ENCODE measurements at places on chromosomes 1 and 21.

DNA sequence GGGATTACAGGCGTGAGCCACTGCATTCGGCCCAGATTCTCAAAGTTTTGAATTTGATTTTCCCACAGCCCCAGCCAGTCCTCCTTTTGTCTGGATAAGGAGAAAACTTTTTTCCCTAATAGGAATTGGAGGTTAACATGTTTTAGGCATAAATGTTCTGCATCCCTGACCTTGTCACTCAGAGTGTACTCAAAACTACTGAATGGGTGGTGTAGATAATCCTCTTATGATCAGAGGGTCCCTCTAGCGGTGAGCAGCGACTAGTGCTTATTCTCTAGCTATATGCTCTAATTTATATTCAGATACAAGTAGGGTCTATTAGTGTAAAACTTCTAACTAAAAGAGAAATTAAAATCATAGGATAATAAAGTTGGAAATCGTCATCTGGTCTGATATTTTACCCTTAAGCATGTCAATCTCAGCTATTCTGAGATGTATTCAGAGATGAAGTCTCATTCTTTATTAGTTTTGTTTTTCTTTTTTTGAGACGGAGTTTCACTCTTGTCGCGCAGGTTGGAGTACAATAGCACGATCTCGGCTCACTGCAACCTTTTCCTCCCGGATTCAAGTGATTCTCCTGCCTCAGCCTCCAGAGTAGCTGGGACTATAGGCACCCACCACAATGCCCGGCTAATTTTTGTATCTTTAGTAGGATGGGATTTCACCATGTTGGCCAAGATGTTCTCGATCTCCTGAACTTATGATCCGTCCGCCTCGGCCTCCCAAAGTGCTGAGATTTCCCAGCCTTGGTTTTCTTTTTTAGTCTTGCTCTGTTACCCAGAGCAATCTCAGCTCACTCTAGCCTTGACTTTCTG, 2.7 kb upstream of the PSMD4 start:
- peak; percentile 83 for DNase-seq

DNA sequence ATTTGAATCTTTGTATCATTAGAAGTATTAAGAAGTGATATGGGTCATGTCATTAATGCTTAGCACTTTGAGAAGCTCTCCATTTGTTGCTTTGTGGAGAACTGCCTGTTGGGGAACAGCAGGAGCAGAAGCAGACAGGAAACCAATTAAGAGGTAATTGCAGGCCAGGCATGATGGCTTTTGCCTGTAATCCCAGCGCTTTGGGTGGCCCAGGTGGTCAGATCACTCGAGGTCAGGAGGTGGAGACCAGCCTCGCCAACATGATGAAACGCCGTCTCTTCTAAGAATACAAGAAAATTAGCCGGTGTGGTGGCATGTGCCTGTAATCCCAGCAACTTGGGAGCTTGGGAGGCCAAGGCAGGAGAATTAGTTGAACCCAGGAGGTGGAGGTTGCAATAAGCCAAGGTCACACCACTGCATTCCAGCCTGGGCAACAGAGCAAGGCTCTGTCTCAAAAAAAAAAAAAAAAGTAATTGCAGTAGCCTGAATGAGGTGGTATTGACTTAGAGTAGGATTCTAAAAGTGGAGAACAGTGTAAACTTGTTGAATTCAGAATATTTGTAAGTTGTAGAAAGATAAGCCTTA, 57.8 kb upstream of the FASLG start:
- DNase-seq, result no peak

- DNase-seq, result no peak
Measured at GRCh38 chr1:228206582-228207351, 1.1 kb upstream of the OBSCN start.

DNA sequence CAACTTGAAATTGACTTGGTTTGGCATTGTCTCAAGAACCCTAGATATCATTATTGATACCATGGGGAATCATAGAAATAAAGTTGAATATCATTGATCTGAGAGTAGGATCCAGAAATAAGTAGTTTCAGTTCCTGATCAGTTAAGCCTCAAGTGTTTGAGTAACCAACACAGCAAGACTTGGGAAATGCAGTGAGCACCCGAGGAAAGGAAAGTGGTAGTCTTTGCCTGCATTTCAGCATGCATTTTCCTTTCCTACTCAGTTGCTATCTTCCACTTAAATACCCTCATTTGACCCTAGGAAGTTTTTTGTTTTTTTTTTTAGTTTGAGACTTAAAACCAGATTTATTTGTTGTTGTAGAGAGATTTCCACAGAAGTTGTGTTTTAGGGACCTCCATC, 18.9 kb downstream of the CLEC20A start:
- DNase-seq, result no peak

DNA sequence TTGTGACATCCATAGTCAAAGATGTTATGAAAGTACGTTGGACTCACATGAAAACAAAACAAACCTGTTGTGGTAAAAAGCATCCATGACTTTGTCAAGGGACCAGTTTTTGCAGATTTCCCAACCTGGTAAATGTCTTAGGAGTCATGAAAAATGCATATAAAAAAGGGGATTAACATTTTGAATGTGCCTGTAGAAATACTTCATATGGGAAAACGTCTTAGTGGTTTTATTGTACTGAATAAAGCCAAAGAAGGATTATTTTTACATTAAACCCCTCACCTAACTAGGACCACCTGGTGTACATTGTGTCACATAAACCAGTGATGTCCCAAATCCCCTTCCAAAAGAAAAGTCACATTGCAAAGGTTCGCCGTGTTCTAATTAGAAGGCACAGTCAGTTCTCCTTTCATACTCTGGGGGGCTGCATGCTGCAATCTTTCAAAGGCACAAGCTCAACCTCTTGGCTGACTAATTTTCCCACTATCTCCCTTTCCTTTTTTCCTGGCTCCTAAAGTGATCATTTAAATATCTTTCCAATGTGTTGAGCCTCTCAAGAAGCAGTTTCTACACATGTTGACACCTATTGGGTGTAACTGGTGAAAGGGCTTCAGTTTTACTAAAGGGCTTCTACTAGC, 119.8 kb upstream of the SPAG17 start:
- DNase-seq, result peak; percentile 63

- DNase-seq, result peak; percentile 76
Measured at GRCh38 chr1:5991381-5992025, 722 bp downstream of the NPHP4 start.

DNA sequence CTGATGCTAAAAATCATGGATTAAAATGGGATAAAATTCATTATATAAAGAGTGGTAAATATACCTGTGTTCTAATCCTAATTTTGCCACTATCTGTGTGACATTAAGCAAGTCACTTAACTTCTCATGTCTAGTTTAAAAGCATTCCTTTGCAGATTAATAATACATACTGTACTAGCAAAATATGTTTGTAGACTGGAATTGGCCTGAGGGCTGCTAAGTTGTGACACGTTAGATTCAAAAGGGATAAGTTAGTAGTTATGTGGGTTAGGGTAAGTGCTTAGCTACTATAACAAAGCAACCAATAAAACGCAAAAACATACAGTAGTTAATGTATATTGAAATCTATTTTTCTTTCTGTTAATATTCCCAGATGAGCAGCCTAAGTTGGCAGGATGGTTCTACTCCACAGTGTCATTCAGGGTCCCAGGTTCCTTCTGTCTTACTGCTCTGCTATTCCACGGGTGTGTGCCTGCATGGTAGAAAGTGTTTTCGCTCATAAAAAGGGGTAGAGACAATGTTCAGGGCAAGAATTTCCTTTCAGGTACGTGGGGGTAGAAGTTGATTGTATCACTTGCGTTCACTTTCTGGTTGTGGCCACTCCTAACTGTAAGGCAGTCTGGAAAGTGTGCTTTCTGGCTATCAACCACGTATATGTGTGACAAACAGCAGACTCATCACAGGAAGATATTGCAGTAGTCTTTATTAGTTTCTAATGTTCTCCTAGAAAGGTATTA, 239.8 kb downstream of the NFIA start:
- no peak for DNase-seq

- no peak for DNase-seq
Measured at GRCh38 chr1:206812471-206812870, 40.2 kb upstream of the IL10 start.

DNA sequence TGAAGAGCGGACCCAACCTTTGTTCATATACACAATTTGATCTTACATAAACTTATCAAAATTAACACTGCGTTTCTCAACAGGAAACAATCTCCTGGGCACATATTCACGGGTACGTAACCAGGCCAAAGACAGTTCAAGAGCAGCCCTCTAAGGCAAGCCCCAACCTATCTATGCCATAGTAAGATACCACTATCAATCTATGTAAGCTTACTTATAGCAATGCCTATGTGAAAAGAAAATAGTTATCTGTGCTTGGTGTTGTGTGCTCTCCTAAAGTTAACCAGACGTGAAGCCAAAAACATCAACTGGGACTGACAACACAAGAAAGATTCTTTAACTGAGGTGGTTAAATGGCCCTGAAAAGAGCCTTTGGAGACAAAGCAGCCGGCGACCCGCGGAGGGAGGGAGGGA, 49.4 kb upstream of the BOLA1 start:
- no peak for DNase-seq

DNA sequence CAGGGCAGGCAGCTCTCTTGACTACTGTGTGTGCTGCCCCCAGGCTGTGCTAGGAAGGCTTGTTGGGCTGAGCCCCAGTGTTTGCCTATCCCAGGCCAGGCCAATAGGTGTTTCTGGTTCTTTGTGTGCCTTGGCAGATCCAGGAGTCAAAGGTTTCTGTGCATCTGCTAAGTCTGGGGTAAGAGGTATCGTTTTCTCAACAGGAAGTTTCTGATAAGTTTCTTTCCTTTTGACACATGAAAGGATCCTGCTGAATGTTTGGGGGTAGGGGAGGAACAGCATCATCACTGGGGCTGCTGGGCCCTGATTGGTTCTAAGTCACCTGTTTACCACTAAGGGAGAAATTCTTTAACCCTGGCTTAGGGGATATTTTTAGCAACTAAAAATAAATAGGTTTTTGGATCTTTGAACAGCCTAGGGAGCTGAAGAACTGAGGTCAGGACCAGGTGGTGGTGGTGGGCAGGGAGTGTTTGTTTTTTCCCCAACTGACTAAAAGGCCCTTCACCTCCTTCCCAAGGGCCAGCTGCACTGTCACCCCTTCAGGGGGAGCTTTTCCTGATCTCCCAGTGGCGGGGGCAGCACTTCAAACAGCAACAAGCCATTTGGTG, 85.1 kb downstream of the KCNN3 start:
- DNase-seq, result no peak

GRCh38 chr1:48018799-48019198, 21.6 kb upstream of the TRABD2B start:
- no peak for DNase-seq

DNA sequence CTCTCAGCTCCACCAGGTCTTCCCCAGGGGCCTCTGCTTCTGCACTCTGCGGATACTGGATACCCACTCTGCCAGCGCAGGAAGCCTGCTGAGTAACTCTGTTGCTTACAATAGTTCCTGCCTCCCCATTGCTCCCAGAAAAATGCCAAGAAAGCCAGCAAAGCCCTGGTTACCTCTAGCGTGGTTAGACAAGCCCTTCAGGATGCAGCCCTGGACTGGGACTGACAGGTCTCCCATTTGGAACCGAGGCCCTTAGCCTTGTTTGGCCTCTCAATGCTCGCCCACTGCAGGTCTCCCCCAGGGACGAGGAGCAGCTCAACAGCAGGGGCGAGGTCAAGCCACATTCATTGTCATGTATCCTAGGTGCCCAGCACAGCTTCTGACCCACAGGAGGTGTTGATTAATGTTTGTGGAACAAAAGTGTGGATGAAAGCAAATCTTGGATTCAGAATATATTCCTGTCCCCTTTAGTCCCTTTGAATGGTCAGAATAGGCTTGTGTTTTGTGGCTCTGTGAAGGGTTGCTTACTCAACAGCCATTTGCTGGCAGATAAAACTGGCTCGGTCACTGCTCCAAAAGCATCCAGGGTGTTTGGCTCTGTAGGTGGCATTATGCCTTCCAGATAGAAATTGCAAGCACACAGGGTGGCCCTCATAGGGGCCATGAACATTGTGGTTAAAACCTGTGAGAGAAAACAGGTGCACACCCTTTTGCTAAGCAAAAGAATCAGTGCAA, 58.9 kb downstream of the C1orf198 start:
- DNase-seq, result no peak

GRCh38 chr21:28971171-28971570, 21.5 kb downstream of the LTN1 start:
- DNase-seq, result no peak

DNA sequence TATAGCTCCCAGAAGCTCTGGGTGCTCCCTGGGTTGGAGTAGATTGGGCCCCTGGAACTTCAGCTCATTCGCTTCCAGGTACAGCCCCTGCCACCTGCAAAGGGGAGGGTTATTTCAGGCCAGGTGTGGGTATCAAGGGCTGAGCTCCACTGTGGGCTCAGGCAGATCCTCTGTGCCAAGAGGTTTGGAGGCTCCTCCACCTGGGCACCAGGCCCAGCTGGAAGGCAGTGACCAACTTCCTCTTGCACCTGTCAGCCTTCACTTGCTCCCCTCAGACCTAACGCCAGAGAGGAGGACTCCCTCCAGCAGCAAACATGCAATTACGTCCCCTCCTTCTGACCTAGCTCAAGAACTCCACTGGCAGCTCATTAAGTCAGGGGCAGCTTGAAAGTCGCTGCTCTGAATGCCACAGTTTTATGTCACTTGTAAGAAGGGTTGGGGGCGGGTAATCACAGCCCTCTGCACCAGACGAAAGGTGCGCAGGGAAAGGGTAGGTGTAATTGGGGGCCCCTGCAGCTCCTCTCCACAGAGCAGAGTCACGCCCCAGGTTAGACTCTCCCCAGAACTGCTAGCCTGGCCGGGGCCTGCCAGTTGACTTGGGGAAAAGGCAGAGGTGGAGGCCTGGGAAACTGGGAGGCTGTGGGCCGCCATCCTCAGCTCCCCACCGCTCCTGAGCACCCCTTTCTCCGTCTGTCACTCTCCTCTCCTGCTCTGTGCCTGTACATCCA, 125.0 kb upstream of the TMPRSS2 start:
- no peak for DNase-seq

DNA sequence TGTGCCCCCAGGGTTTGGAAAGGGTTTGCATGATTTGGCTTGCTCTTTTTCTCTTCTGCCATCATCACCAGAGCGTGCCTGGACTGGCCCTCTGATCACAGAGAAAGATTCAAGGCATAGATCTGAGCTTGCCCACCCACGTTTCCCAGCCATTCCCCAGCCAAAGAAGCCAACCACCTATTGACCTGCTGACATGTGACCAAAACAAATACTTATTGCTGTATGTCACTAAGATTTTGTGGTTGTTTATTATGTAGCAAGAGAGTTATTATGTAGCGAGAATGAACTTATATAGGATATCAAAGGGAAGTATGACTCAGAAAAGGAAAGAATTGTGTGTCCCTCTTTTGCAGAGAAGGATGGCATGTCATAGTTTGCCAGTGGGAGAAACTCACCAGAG, 59.9 kb downstream of the UBE2U start:
- DNase-seq, result no peak

DNA sequence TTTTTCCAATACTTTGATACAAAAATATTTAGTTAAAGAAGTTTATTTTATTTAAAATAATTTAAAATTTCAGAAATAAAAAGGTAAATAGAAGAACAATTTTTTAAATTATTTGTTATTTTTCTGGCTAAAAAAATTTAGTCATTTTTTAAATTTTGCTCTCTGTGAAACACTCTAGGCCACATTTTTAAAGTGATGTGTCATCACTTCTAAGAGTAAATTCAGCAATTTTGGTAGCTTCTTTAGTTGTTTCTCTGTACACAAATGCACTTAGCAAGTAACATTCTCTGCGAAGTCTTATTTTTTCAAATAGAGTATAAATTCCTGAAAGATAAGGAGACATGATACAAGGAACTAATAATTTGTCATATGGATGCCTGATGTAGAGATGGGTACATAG, 760.0 kb upstream of the PRMT6 start:
- DNase-seq, result no peak

Data from NCI-H1092 treated with DMSO at 0.1 percent for 48 hours (cell line).